ENCODE measurements at places on chromosomes 7 and 10. TPM values are rescaled to one million over a fixed set of nuclear protein-coding genes. Genes with fewer than 3 reads are reported as not detected.

The SPDYE1 gene
- polyA plus RNA-seq: 2.1 TPM

The GRID2IP gene
- 0.91 TPM for polyA plus RNA-seq

The MINDY3 gene
- 57.4 TPM for polyA plus RNA-seq

The DNAJB12 gene
- 34.9 TPM for polyA plus RNA-seq

The UMAD1 gene
- polyA plus RNA-seq: 19.2 TPM

The SPDYE6 gene
- 6.3 TPM for polyA plus RNA-seq

GRCh38 chr10:481628-482027 lies 207.8 kb downstream of the DIP2C start:
- no peak for DNase-seq

DNA sequence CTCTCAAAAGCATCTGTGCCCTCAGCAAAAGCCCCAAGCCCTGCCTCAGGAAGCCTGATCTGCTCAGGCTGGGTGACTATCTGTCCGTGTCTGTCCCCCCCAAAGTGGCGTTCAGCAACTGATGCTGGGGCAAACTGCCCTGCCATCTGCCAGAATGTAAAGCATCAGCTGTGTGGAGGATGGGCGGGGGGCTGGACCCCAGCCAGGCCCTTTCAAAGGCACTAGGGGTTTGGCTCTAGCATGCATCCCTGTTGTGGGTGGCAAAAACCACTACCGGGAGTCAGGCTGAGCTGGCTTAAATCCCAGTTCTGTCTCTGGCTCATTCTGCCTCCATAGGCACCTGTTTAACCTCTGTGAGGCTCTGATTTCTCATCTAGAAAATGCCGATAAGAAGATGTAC lies 35.5 kb downstream of the GPRIN2 start:
- DNase-seq: no peak

DNA sequence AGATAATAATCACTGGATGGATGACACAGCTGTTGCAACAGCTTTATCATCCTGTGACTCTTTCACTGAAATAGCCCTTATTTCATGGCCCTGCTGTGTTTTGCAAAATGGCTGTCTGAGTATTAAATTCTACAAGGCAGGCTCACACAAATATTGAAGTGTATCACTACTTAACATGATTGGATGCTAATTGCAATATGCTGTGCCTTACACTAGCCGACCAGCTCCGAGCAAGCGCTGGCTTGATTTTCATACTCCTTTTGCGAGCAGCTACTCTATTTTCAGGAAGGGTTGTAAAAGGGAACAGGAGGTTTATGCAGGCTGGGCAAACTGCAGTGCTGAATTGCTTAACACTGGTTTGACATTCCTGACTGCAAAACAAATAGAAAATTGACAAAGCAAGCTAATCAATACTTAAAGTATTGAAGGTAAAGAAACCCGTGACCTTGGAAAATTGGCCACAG lies 121.6 kb downstream of the CACNB2 start:
- no peak for DNase-seq

DNA sequence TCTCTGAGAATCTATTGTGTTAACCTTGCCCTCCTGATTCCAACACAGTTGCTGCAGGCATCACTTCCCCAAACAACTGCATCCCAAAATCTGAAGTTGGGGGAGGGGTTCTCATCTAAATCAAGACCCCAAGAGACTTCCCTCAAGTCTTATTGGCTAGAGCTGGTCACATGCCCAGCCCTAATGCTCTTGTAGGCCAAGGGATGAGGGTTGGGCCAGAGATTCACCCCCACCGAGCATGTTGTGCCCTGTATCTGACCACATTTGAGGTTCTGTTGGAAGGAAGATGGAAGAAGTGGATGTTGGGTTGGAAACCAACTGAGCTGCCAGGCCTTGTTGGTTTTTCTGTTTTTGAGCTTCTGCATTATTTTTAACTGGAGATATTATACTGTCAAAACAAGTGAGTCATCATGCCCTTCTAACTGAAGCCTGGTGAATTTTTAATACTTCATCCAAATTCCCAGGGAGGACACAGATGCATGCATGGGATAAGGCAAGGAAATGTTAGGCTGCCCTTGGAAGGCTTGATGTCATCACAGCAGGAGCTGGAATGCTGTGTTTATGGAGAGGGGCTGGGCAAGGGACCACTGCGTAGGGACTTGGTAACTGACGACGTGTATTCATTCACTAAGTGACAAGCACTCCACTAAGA lies 68.6 kb upstream of the CACUL1 start:
- DNase-seq: no peak

DNA sequence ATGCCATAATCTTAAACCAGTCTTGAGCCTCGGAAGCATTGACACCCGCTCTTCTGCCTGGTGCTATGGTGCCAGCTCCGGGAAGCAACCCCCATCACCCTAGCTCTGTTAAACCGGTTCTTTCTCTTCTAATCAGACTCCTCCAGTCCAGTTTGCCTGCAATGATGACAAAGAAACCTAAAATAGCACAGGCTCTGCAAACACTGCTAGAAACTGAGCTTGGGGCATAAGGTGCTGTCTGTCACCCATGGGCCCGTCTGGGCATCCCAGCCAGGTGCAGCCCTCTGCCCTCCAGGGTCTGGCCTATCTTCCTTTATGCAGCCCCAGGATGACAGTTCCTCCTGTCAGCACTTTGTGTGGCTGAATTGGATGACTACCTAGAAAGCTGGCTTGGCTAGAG lies 14.2 kb upstream of the CAMK2G start:
- DNase-seq: no peak

DNA sequence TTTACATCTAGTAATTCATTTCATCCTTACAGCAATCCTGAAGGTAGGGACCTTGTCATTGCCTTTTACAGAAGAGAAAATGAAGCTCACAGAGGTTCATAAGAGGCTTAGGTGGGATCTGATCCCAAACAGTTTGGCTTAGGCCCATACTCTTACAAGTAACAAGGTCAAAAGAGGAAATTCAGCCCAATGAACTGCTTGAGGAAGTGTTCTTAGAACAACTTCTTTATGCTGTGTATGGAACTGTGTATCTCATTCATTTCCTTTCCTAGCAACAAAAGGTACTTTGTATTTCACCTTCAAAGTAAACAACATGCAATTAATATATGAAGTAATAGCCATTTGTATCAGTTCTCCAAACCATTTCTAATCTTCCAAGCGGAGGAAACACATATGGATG lies 79.3 kb downstream of the AVL9 start:
- DNase-seq: no peak

DNA sequence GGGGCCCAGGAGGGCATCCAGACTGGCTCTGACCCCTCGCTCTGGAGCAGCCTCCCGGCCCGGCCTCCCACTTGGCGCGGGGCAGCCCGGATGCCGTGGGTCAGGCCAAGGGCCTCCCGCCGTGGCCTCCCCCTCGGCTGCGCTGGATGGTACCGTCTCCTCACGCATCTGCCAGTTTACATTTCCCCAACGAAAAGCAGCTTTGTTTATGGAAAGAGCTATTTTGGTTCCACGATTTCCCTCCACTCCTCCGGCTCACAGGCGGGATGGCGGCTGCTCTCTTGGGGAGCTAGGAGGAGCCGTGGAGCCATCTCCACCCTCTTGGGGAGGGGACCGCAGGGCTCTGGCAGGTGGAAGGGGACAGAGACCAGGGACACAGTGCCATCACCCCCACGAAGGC lies 93.2 kb upstream of the MYL10 start:
- DNase-seq: no peak

DNA sequence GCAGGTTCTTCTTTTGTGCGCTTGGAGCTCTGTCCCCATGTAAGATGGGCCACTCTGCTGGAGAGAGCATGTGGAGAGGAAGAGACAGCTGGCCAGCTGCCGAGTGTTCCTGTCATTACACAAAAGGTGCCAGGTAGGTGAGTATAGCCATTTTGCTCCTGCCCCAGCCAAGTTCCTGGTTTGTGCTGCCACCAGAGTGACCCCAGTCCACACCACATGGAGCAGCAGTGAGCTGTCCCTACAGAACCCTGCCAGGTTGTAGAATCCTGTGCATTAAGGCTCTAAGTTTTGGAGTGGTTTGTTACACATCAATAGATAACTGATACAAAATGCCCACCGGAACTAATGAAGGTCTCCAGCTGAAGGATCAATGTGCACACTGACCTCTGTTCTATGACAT lies 84.6 kb upstream of the GHITM start:
- DNase-seq: no peak

DNA sequence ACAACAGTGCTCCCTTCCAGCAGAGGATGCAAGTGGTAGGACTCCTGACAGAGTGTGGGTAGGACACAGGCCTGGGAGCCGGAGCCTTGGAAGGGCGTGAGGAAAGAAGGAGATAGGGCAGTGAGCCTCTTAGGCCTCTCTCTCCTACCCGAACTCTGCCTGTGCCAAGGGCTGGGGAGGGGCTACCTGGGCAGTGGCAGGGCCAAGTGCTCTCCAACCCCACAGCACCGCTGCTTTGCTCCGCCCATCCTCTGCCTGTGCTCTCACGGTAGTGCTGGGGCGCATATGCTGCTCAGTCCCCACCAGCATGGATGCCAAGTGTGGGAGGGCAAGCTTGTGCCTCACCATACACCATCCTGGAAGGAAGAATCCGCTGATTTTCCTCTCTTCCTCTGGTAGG lies 7.5 kb downstream of the FAM131B start:
- DNase-seq: no peak

Data from left kidney (tissue), 8 donors.